Right cardiac atrium (tissue), 5 donors: ENCODE measurements at places on chromosomes 13 and 19. TPM values are rescaled to one million over a fixed set of nuclear protein-coding genes. Genes with fewer than 3 reads are reported as not detected.

Gene PRTN3
- not detected for total RNA-seq

Gene IQCN
- total RNA-seq = 0.97 TPM

DNA sequence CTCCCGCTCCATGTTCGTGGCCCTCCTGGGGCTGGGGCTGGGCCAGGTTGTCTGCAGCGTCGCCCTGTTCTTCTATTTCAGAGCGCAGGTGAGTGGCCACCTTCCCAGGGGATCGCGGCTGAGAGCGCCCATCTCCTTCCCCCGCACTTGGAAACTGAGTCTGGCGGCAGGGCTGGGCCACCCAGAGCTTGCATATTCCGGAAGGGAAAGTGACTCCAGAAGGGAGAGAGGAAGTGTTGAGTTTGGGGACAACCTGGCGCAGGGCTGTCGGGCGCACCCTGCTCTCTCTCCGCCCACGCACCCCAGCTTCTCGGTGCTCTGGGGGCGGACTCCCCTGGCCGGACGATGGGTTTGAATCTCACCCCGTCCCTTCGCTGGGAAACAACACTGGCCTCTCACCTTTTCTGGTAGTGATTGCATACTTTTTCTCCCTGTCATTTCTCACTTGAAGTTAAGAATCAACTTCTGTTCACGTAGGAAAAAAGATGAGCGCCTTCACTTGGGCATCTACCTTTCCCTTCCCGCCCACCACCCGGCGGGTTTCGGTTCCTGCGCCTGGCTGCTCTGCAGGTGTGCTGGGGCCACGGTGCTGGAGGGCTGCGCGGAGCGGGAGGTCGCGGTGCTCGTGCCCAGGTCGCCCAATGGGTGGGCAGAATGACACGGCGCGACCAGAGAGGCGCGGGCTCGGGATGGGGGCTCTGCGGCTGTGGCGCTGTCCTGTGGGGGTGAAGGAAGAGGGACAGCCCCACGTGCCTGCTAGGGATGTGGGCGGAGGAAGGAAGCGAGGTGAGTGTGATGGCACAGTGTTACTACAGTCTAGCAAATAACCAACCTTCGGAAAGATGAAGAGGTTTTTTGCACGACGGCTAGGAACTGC lies 721 bp downstream of the TNFSF11 start:
- no peak for DNase-seq

GRCh38 chr19:5424192-5424973 lies 30.8 kb upstream of the ZNRF4 start:
- no peak for DNase-seq

GRCh38 chr13:60454425-60454824 lies 57.4 kb downstream of the TDRD3 start:
- DNase-seq = no peak

DNA sequence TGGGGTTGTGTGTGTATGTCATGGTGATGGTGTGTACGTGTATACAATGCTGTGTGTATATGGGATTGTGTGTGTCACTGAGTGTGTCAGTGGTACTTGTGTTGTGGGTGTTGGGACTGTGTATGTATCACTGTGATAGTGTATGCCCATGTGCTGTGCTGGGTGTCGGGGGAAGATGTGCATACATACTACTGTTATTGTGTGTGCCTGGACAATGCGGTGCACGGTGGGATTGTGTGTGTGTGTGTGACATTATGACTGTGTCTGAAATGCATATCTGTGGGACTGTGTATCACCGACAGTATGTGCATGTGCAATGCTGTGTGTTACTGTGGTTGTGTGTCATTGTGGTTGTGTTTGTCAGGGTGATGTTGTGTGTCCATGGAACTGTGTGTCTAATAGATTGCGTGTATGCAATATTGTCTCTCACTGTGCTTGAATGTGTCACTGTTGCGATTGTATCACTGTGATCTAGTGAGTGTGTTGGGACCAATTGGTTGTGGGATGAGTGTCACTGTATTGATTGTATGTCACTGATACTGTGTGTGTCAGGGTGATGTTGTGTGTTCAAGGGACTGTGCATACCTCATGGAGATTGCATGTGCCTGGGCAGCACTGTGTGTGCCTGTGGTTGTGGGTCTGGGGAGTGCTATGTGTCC lies 11.0 kb upstream of the BBC3 start:
- DNase-seq = no peak

DNA sequence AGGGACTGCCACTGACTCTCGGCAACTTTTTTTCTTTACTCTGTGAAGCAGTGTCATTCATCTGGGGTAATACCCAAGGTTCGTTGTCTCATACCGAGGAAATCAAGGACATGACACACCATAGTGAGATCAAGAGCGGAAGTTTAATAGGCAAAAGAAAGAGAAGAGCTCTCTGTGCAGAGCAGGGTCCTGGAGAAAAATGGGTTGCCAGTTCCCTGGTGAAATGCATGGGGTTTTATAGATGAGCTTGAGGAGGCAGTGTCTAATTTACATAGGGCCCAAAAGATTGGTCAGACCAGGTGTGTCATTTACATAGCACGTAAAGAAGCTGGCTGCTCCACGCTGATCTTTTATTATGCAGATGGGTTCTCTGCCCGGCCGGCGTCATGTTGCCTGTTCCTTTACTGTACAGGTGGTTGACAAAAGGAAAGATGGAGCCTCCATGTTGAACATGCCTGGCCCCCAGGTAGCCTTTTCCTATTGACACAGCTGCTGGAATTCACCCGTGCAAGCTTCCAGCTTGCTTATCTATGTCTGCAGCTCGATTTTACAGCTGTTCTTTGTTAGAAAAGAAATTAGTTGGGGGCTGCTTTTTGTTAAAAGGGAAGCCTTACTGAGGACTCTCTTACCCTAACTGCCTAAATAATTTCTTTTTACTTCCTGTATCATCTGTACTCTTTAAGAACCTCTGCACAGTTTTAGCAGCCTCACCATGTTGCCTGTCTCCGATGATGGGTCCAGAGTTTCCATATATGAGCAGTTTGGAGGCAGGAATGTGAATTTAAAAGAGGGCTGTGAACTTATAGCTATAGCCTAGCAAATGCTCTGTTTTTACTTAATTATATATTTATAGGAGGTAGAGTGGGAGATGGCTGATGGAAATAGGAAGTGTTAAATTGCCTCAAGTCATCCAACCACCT lies 98.0 kb upstream of the DIAPH3 start:
- DNase-seq = no peak
